ENCODE measurements at places on chromosomes 5 and 9. TPM values are rescaled to one million over a fixed set of nuclear protein-coding genes. Genes with fewer than 3 reads are reported as not detected.
A peak's percentile ranks its signal among the peaks of the same experiment; 100 is the strongest.

DNA sequence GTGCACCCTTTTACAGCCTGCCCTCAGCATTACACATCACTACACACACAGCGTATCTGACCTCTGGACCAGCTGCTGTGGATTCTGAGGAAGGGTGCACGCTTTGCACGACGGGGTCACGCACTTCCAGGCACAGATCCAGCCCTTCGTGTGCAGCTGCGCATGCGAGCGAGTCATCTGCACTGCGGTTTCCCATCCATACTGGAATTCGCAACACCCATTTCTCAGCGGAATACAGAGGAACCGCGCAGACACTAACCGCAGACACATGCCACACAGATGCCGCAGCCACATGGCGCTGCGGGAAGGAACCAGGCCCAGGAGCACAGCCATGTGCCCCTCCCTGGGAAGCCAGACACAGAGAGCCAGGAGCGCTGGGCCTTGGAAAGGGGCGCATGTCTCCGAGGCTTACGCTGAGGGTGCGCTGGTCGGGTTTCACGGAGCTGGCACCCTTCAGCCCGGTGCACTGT lies 43.5 kb downstream of the PNPLA7 start:
- no peak for DNase-seq

The IRX4 gene
- not detected for polyA plus RNA-seq

The DND1 gene
- polyA plus RNA-seq, result 0.15 TPM

DNA sequence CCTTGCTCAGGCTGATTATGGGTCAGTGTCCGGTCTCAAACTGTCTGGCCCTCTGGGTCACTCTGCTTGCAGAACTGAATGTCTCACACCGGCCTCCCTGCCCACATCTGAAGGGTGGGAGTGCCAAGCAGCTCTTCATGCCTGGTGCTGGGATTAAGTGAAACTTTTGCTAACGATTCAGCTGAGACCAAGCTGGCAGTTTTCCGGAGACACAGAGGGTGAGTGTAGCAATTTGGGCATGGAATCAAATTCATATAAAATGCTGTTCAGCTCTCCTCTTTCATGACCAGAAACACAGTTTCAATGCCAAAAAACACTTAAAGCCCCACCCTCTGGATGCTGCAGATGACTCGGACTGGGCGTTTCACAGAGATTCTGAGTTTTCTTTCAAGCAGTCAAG lies 207.5 kb downstream of the NXNL2 start:
- no peak for DNase-seq

The SRP19 gene
- 113 TPM for polyA plus RNA-seq

- no peak for DNase-seq
Measured at GRCh38 chr5:10595672-10596309, 31.9 kb downstream of the ANKRD33B start.

GRCh38 chr9:108933231-108933717 lies 650 bp downstream of the ELP1 start:
- no peak for DNase-seq

GRCh38 chr9:98101868-98102273 lies 17.2 kb downstream of the TRIM14 start:
- DNase-seq, result peak; percentile 92

DNA sequence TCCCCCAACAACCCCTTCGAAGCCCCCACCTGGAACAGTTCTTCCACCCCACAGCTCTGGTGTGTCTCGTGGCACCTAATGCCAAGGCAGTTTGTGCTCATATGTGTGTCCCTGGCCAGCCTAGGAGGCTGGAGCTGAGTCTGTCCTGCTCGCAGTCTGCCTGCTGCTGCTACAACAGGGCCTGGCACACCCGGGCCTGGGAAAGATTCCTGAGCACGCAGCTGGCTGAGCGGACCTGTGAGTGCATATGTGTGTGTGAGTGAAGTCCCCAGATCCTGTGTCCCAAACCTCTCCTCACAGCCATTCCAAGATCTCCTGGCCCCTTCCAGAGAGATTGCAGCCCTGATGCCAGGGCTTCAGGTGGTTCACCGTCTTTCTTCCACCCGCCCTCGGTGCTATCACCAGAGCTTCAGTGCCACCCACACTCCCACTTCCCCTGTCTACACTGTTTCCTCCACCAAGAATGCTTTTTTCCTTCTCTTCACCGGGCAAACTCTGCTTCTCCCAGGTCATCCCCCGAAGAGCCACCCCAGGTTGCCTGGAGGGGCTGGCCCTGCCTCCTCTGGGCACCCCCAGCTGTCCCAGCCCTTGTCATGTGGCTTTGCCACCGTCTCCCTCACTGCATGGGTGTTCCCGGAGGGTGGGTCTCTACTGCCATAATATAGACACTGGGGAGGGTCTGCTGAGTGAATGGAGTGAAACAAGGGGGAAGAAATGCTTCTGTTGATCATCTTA lies 28.4 kb downstream of the LMX1B start:
- DNase-seq, result no peak

- DNase-seq, result no peak
Measured at GRCh38 chr5:158770506-158770905, 329.2 kb downstream of the EBF1 start.

DNA sequence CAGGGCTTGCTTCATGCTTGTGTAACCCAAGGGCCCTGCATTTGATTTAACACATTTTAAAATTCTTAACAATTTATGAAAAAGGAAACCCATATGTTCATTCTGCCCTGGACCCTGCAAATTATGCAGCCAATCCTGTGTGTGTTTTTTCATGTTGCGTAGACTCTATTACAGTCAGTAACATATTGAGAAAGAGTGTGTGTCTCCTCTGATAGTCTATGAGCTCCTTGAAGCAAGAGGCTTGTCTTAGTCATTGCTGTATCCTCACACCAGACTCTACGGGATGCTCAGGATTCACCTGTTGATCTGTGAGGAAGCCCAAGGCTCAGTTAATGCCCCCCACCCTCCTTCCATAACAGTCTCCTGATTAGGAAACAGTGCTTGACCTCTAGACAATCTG lies 177.3 kb upstream of the DMAC1 start:
- DNase-seq, result no peak

DNA sequence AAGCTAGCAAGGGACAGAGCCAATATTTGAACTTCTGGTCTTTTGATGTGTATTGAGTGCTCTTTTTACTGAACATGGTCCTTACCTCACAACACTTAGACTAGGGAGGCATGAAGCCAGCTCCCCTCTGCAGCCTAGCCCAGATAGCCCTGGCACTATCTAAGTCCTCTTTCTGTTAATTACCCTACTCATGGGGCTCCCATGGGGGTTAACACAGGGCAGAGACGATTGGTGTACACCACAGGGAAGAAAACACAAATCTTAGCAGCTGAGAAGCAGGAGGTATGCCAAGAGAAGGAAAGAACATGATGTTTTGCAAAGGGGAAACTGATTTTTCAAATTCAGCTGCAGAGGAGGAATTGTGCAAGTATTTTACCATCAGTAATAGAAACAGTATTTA lies 383.8 kb downstream of the TMEM232 start:
- DNase-seq, result no peak

DNA sequence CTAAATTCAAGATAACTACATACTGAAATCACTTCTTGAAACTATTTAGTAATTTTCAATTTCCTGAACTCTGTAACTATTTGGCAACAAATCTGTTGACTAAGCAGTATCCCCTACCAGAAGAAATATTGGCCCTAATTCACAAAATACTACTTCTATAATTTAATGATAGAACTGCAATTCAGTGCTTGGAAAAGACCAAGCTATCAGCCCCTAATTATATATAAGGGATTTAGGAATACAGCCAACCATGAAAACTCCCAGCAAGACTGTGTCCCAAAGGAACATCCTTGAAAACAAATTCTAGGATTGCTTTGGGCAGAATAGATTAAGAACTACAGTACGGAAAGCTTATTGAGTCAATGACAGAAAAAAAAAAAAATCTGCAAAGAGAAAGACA lies 169.2 kb downstream of the RAB3C start:
- no peak for DNase-seq

The HDAC3 gene
- polyA plus RNA-seq, result 102 TPM

DNA sequence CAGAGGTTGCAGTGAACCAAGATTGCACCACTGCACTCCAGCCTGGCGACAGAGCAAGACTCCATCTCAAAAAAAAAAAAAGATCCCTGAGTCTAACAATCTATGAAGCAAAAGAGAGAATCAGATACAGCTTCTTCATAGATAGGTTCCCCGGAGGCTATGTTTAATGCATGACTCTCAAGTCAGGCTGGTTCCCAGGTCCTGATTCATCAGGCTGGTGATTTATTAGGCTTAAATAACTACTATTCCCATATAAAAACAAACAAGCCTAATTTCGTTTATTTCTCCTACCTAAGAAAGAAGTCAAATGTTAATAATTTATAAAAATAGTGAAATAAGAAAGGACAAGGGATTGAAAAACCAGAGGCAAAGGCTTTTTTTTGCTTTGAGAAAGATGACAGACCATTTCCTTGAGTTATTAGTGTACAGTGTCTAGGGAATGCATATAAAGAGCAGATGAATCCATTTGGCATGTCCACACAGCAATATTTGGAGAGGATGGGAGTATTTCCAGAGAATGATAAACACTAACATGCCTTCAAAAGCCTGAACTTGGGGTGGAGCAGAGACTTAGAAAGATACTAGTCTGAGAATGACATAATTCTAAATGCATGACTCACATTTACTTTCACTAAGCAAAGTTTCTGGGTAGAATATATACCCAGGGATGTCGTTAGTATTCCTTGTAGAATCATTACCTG lies 115.3 kb downstream of the NREP start:
- DNase-seq, result no peak

DNA sequence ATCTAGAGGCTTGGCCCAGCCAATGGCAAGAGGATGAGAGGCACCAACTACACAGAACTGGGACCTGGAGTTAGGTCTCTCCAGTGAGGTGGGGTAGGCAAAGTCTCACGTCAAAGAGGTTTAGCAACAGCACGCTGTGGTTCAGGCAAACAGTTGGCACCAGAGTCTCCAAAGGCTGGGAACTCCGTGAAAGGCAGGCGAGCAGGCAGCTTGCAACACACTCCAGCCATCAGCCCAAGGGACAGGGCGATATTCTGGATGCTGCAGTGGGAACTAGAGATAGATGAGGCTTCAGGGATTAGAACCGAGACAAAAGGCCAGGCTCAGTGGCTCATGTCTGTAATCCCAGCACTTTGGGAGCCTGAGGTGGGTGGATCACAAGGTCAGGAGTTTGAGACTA lies 129.1 kb downstream of the PDZD2 start:
- no peak for DNase-seq

- DNase-seq, result no peak
Measured at GRCh38 chr9:15420796-15421195, 1.9 kb upstream of the SNAPC3 start.

The EXOSC2 gene
- polyA plus RNA-seq, result 31.4 TPM

DNA sequence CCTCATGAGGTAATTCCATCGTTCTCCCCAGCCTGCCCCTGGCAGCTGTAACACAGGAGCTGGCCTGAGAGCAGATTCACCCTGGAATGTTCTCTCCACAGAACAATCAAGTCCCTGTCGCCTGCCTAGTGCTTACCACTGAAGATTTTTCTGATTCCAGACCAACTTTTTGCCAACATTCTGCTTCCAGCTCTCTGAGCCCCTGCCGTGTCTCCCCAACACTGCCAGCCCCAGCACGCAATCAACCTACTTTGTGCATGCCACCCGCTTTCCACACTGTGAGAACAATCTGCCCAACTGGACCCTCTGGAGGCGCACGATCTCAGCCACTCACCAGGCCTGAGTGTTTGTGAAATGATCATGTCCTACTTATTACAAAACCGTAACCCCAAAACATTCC lies 62.6 kb downstream of the PSMB7 start:
- DNase-seq, result no peak

- DNase-seq, result no peak
Measured at GRCh38 chr5:50873595-50874277, 207.3 kb downstream of the PARP8 start.
